ENCODE measurements at places on chromosomes 7 and 10. TPM values are rescaled to one million over a fixed set of nuclear protein-coding genes. Genes with fewer than 3 reads are reported as not detected.

Gene POLR3A
- 10.3 TPM for total RNA-seq

- DNase-seq = no peak
Measured at GRCh38 chr7:3778345-3778744, 477.3 kb downstream of the SDK1 start.

Gene ATP6V0A4
- 0.04 TPM for total RNA-seq

DNA sequence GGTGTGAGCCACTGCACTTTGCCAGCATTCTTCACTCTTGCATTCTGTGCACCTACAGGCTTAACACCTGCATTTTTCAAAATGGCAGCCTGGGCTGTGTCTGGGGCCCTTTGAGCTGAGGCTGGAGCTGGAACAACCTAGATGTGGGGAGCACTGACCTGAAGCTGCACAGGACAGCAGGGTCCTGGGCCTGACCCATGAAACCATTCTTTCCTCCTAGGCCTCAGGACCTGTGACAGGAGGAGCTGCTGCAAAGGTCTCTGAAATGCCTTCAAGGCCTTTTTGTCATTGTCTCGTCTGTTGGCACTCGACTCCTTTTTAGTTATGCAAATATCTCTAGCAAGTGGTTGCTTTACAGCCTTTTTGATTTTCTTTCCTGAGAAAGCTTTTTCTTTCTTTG lies 82.3 kb downstream of the INPP5A start:
- no peak for DNase-seq

Gene CRYGN
- total RNA-seq = 0.09 TPM

DNA sequence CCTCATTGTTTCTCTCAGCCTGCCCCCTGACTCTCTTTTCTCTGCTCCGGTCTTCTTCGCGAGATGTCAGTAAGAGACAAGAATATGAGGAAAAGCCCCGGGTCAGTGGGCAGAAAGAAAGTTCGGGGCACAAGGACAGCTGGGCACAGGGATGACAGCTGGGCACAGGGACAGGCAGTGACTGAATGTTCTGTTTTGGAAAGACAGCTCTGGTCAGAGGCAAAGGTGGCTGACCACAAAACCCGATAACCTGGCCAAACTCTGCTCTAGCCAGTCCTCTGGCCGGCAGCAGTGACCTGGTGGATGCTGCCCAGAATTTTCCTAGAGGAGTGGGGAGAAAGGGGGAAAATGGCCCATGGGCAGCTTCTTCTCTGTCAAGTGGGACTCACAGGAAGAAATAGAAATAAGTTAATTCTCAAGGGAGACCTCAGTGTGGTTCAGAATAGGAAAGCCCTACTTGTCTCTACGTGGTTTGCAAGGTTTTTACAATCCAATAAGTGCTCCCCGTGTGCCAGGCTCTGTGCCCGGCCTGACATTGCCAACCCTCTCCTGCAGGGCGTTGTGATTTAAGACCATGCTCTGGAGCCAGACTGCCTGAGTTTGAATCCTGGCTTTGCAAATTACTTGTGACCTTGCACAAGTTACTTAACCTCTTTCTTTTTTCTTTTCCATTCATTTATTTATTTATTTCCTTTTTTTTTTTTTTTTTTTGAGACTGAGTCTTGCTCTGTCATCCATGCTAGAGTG lies 110.6 kb upstream of the ZNF716 start:
- no peak for DNase-seq

Gene INSIG1
- total RNA-seq = 18.7 TPM

DNA sequence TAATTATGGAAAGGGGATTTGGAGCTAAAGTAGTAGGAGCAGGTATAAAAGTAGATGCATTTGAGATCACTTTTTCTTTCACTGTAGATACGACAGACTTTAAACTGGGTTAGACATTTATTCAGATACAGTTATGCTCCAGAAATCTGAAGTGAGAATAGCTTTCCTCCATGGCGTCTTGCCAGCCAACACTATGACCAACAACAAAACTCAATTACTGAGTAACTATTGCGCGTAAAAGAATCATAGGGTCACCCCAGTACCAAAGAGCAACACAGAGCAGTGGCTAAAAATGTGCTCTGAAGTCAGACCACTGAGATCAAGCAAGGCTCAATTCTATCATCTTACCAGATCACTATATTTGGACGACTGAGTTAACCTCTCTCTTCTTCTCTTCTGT lies 262.5 kb upstream of the SORCS1 start:
- DNase-seq = no peak

GRCh38 chr7:45203936-45204445 lies 46.4 kb downstream of the RAMP3 start:
- peak; percentile 95 for DNase-seq

Gene CCDC172
- not detected for total RNA-seq

DNA sequence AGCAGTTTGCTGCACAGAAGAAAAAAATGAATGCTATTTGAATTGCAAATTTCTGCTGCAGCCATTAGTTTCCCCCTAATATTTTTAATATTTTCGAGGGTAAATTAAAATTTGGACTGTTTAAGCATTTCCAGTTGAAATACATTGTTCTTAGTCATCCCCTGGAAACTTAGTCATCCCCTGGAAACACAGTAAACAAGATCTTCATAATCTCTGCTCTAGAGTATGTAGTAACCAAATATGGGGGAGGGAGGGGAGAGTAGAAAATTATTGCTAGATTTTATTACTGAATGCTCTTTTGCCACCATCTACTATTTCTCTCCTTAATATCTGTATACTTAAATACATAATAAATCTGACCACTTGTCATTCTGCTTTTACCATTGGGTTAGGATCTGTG lies 1053.3 kb downstream of the SORCS1 start:
- no peak for DNase-seq
